ENCODE measurements at places on chromosomes 11 and 22.

GRCh38 chr11:125443767-125444311 is 52.2 kb downstream of the FEZ1 start:
- no peak for DNase-seq

GRCh38 chr11:59008947-59009346 is 69.7 kb downstream of the GLYATL1 start:
- no peak for DNase-seq

GRCh38 chr11:12680940-12681258 is 6.7 kb downstream of the TEAD1 start:
- DNase-seq: no peak

DNA sequence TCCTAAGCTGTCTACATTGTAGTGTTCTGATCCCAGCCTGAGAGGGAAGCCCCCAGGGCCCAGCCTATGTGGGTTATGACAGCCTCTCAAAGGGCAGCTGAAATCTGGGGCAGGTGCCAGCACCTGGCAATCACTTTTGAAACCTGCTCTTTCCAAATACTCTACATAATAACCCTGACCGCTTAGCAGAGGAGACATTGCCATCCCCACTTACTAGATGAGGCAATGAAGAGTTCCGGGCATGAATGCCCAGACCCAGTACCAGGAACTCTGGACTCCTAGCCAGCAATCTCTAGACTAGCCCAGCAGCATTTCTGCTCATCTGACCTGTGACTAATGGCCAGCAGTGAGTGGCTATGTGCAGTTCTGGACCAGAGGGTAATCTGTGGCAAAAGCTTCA is 412.4 kb upstream of the CADM1 start:
- no peak for DNase-seq

DNA sequence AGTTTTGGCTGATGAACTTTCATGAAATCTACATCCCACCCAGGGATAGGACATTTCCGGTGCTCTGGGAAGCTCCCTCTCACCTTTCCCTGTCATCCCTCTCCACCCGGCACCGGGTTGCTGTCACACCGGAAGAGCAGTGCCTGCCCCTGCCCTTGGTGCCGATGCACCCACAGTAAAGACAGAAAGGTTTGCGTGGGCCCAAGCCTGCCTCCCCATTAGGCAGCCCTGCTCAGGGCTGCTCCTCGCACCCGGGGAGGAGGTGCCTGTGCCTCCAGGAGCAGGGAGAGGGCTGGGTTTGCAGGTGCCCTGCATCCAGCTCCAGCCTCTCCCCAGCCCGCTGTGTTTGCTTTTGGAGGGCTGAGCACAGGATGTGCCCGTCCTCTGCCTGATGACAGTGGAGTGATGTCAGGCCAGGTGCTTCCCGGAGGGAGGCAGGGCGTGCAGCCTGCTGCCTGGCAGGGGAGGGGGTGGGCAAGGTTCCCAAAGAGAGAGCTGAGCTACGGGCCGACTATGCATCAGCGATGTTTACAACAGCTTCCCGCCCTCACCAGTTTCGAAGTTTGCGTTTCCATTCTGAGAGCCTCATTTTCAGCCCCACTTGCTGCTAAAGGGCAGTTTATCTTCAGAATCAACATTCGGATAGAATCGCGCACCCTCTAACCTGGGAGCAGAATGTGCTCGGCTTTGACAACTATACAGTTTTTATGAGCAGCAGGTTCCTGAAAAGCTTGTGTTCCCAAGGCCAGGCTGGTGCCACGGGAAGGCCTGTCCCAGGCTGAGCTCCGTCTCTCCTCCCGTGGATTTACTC is 83.2 kb upstream of the CLDN5 start:
- no peak for DNase-seq

- peak; percentile 34 for DNase-seq
These were observed 228.2 kb upstream of the BLID start for GRCh38 chr11:122344215-122344614.

DNA sequence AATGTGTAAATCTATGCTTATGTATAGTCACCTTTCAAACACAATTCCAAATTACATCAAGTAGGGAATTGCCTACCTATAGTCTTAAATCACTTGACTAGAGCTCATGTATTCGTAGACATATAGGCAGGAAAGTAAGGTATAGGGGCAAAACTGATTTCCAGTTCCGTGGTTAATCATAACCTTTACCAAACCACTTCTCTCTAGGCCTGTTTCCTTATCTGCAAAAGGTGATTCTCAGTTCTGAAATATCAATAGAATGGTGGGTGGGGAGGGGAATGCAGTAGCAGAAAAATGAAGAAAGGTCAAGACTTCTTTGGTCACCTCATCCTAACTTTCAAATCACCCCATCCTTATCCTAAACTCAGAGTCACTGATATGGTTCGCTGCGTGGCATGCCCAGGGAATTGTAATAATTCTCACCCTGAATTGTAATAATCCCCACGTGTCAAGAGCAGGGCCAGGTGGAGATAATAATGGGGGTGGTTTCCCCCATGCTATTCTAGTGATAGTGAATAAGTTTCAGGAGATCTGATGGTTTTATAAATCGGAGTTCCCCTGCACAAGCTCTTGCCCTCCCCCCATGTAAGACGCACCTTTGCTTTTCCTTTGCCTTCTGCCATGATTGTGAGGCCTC is 1.9 kb upstream of the ANO5 start:
- no peak for DNase-seq

DNA sequence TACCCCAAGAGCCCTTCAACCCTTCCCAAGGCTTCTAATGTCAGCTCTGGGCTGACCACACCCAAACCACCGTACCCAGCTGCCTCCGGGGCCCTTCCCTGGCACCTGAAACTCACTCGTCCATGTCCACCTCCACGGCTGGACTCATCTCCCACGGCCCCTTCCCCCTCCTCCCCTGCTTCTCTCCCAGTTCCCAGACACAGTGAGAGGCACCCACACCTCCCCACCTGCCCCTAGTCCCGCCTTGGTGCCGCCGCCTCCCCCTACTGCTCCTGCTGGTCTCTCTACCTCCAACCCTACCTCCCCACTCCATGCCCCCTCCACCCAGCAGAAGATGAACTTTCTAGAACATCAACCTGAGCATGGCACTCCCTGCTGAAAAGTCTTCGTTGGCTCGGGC is 39.5 kb downstream of the ELFN2 start:
- DNase-seq: no peak

GRCh38 chr11:29628609-29629008 is 388.2 kb downstream of the KCNA4 start:
- DNase-seq: no peak

GRCh38 chr11:127003260-127003981 is 2.9 kb upstream of the KIRREL3 start:
- peak; percentile 56 for DNase-seq

DNA sequence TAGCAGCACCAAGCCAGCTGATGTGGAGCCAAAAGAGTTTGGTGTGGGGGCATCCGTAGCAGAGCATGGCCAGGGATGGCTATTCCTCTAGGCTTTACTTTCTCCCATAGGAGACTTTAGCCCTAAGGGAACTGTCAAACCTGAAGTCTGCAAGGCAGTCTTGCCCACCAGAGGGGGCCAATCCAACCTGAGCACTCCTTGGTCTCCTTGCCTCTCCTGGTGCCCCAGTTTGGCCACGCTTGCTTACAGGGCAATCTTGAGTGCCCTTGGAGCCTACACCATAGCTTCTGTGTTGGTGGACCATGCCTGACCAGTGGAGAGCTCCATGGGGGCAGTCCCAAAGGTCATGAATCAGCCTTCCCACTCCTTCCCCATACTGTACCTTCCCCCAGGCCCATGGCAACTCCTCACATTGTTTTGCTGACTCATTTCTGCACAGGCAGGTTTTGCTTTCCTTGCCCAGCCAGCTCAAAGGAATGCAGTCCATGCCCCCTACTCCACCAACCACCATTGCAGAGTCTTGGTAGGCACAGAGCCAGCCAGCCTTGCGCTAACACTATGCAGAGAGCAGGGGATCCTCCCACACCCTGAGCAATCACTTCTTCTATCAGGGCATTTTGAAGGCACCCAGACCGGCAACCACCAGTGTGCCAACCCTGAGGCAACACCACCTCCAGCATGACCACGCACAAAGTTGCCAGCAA is 1421.2 kb upstream of the RAG2 start:
- DNase-seq: peak; percentile 79

GRCh38 chr11:62882788-62883501 is 2.2 kb downstream of the SLC3A2 start:
- no peak for DNase-seq

DNA sequence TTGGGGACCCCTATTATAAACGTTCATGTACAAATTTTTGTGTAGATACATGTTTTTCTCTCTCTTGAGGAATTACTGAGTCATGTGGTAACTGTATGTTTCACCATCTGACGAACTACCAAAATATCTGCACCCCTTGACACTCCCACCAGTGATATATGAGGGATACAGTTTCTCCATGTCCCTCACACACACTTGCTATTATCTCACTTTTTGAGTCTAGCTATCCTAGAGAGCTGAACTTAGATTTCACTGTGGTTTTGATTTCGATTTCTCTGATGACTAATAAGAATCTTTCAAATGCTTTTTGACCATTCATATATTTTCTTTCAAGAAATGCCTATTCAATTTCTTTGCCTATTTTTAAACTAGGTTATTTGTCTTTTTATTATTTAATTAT is 200.2 kb downstream of the PGR start:
- peak; percentile 22 for DNase-seq

DNA sequence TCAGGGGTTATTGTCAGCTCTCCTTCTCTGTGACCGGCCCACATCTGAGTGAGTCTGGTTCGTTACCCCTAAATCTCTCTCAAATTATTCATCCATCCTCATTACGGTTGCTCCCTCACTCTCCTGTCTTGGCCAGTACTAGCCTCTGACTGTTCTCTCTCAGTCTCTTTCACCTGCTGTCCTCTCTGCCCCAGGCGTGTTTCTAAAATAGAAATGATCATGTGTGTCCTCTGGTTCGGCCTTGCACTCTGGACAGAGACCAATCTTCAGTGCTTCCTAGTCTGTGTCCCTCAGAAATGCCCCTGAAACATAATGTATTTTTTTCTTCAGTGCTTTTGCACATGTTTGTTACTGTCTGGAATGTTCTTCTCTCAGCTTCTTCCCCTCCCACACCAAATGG is 4.9 kb downstream of the PSMD13 start:
- DNase-seq: no peak

DNA sequence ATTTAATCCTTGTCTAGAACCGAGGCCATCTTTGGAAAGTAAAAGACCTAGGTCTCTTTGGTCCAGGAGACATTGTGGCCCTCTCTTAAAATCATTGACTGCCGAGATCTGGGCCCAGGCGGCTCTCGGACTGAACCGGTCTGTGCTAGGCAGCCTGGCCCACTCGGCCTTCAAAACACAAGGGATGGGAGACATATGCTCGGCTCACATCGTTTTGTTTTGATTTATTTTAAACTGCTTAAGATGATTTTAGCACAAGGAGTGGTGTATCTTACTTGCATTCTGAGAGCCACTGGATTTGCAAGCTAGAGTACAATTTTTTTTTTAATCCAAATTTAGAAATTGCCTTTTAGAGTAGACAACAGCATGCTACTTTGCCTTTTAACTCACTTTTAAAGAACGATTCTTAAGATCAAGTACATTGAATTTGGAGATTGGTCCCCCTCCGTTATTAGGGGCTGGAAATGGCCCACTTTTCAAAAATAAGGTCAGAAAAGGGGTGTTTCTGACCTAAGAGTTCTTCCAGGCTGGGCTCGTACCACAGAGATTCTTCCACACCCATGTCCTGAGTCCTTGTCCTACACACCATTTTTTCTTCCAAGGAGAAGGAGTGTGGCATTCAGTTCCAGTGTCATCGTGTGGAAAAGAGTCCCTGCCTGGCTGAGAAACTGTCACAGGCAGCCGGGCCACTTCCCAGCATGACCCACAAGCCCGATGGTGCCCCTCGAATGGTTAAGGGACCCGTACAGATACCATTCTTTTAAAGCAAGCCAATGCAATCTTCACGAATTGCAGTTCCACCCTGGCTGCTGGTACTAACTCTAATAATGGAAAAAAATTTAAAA is 80.5 kb upstream of the WNT7B start:
- no peak for DNase-seq

- no peak for DNase-seq
These were observed 123.1 kb downstream of the ARHGAP42 start for GRCh38 chr11:100810146-100810545.

- DNase-seq: no peak
These were observed 120.2 kb upstream of the TBCEL start for GRCh38 chr11:120903686-120904085.

DNA sequence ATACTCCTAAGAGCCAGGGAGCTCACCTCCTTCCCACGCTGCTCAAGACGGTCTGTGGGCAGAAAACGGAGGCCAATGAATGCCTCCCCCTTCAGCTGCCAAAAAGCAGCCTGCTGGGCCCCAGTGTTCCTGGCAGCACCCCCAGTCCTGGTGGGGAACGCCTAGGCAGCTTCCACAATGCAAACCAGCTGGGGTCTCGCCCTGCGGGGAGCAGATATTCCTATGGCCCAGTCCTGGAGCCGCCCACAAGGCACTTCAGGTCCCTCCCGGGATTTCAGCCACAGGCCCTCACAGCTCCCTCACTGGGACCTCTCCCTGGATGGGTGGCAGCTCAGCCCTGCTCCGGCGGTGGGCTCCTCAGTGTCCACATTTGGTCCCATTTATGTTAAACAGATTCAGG is 29.2 kb downstream of the A4GALT start:
- DNase-seq: no peak

DNA sequence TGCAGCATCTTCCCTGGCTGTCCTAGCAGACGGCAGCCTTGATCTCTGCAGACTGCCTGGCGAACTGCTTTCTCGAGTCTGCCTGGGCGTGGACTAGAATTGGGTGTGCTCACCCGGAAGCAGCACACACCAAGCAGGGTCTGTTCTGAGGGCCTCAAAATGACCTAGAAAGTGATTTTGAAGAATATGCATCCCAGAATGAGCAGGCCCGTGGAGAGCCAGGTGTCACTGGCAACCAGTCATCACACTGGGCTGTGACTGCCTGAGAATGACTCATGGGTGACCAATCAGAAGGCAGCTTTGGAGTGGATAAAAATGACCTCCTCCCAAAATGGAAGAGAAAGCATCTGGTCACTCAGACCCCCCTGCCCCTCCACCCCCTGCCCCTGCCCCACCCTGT is 114.9 kb upstream of the NECTIN1 start:
- DNase-seq: no peak

- no peak for DNase-seq
These were observed 871 bp downstream of the SLC35E4 start for GRCh38 chr22:30636226-30637077.

DNA sequence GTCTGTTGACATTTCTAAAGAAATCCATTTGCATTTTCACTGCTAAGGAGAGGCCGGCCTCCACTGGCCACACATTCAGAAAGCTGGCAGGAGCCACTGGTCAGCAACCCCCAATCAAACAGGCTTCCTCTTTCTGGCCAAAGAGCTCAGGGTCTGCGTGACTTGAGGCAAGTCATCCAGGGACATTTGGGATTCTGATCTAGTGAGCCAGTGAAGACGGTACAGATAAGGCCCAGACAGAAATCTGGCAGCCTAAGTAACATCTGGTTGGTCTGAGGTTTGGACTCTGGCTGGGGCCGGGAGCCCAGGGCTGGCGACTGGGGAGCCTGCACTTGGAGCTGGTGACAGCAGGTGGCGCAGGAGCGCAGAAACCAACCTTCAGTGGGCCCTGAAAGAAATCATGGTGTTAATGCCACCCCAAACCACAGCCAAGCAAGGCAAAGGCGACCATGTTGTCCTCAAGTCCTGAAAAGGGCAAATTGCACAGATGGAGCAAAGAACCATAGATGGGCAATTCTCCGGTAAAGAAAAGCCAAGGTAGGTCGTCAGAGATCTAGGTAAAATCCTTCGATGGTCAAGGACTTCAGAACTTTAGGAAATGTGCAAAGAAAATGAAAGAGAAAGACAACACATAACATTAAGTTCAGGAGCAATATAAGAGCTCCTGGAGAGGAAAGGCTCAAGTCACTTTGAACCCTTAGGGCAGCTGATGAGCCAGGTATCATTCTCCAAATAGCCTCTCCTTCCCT is 99.4 kb upstream of the BLID start:
- DNase-seq: peak; percentile 64

GRCh38 chr11:12723421-12724300 is 49.4 kb downstream of the TEAD1 start:
- no peak for DNase-seq

Data from H4 (cell line).